Kidney epithelial cell (primary cell): ENCODE measurements at places on chromosomes 5 and 9.

DNA sequence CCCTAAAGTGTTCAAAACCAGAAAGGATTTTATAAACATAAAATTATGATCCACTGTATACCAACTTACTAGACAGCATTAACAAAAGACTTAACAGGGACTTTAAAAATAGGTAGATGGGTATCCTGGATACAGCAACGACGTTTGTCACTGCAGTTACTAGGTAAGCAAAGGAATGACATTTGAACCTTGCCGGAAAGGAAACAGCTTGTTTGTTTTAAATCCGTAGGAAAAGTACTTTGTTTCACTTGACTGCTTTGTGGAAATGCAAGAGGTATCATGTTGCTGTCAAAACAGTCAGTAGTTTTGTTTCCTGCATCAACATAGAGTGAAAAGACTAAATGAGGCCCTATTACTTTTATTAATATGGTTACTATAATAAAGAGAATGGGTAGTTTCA is 122.9 kb downstream of the CDC42SE2 start:
- peak; percentile 75 for DNase-seq

GRCh38 chr5:982377-983237 is 26.0 kb upstream of the NKD2 start:
- no peak for DNase-seq

DNA sequence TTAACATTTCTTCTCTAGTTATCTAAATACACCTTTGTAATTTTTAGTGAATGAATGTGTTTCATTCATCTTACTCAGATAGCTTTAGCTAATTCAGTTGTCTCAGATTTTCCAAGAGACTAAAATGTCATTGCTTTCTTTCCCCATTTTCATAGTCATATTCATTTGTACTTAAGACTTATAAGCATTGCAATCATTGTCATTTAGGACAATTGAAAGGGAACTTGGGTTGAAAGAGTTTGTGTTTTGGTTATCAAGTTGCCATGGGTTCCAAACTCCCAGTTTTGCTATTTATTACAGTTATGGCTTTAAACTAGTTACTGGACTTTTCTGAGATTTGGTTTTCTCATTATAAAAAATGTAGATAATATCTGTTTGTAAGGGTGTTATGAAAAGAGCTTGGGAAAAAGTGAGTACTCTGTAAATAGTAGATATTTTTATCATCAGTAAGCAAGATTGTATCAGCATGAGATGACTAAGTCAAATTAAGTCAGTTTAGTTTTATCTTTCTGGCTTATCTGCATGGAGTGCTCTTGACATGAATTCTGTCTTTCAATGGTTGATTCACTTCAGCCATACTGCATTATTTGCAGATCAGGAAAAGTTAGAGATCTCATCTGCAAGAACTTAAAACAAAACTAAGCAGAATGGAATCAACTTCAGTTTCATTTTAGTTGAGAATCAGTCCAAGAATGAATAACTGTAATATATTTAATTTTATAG is 107.5 kb downstream of the PBX3 start:
- DNase-seq = no peak

DNA sequence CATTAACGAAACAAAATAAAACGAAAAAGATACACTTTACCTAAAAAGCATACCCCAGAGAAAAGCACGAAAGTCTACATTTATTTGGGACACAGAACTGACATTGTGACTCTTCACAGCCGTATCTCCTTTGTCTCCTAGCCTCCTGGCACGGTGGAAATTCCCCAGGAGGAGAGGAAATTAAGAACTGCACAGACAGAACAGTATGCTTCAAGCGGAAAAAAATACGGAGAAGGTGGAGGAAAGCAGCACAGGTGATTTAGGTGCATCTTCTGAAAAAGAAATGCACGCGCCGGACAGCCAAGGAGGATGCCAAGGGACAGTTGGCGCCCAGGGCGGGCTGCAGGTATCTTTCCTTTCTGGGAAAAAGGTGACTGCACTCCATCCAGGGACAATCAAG is 32.0 kb downstream of the DDX31 start:
- DNase-seq = no peak

- no peak for DNase-seq
Measured at GRCh38 chr9:14051419-14051818, 262.5 kb downstream of the NFIB start.

- no peak for DNase-seq
Measured at GRCh38 chr5:128464596-128464995, 73.4 kb downstream of the FBN2 start.

DNA sequence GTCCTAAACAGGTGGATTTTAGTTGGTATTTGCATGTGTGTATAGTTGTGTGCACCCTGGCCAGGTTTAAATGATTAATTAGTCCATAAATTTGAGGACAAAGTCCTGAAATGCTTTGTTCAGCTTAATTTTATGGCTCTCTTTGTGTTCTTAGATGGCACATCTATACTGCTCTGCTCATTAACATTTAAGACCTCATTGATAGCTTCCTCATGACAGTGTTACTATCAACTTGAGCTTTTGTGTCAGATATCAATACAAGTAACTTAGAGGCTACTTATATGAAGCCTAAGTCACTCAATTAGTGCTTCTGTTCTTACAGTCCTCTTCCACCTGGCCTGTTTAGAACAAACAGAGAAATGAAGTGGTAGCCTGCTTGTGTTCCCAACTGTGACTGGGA is 240.9 kb downstream of the TRPM3 start:
- no peak for DNase-seq

DNA sequence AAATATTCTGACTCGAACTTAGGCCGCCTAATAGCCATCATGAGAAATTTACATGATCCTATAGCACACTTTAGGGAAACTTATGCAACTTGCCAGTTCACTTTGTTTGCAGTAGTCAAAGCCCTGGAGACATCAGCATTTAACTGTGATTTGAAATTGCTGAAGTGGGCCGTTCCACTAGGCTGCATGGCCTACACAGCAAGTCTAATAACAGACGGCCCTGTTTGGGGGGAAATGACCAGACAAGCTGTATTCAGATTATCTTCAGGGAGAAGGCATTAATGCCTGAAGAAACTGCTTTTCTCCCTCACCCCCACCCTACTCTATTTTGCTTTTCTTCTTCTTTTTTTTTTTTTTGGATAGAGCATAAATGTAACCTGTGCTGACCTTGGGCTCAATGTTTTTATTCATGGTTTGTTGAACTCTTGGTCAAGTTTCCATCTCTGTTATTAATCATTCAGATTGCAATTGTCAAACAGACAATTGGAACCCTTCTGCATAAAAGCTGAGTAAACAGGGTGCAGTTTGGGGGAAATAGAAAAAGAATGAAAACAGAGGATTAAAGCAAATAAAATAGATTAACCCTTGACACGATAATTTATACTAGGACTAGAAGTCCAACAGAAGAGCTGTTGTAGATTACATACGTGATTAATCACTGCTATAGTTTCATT is 1928.2 kb upstream of the WWC1 start:
- DNase-seq = no peak

DNA sequence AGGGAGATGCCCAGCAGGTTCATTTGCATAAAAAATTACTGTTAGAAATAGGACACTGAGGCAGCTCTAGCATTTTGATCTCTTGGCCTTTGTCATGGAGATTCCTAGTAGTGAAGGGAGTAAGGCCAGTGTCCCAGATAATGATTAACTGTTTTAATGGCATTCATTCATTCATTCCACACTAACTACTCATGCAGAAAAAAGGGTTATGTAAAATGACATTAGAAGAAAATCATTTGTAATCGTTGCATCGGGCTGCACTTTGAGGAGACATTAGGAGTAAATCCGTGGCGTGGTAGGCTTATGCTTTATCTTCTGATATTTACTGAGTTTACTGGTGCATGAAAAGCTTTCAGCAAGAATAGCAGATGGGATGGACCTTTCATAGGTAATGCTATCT is 82.6 kb upstream of the GRHPR start:
- DNase-seq = no peak

DNA sequence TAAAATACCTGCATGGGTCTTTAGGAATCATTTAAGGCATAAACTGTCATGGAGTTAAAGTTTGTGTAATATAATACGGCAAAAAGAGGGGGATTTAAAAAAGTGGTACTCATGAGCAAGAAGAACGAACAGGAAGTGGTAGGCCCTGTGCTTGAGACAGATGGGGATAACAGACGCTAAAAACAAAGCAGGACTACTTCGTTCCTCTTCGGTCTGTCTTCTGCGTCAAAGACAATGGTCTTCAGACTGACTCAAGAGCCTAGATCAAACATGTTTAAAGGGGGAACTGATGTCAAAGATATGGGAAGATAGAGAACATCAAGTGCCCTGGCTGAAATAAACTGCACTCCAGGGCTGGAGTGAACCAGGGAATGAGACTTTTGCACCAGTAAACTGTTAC is 59.8 kb upstream of the RFX3 start:
- no peak for DNase-seq

DNA sequence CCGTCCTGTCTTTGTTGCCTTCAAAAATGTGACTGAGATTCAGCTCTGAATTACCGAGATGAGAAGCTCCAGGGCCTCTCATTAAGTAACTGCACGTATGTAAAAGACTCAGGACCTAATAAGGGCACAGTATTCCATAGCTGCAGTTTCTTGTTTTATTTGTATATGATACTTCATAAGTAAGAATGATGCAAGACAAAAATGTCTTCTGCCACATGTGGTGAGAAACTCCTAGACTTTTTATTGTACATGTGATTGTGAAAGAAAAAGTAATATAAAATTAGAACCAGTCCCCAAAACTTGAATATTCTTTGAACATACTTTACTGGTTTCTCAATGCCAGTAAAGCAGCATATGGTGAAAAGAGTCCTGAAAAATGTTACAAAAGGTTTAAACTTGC is 110.1 kb upstream of the OTULINL start:
- no peak for DNase-seq

DNA sequence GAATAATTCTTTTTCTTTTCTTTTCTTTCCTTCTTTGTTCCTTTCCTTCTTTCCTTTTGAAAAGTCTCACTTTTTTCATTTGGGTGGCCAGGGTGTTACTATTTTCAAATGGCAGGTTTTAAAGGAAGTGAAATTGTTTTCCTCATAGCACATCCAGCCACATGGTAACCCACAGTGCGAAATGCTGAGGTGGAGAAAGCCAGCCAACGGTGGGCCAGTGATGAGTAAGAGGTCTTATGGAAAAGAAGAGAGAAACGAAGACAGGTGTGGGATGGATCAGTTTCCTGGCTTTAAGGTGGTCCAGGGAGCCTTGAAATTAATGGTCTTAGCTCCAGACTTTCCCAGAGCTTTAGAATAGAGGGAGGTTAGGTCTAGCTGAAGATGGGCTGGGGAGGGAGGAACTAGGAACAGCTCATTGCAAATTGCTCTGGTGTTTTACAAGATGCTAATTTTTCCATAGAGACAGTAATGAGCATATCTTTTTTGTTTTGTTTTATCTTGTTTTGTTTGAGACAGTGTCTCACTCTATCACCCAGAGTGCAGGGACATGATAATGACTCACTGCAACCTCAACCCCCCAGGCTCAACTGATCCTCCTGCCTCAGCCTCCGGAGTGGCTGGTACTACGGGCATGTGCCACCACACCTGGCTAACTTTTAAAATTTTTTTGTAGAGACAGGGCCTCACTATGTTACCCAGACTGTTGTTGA is 17.8 kb downstream of the ITK start:
- DNase-seq = no peak

DNA sequence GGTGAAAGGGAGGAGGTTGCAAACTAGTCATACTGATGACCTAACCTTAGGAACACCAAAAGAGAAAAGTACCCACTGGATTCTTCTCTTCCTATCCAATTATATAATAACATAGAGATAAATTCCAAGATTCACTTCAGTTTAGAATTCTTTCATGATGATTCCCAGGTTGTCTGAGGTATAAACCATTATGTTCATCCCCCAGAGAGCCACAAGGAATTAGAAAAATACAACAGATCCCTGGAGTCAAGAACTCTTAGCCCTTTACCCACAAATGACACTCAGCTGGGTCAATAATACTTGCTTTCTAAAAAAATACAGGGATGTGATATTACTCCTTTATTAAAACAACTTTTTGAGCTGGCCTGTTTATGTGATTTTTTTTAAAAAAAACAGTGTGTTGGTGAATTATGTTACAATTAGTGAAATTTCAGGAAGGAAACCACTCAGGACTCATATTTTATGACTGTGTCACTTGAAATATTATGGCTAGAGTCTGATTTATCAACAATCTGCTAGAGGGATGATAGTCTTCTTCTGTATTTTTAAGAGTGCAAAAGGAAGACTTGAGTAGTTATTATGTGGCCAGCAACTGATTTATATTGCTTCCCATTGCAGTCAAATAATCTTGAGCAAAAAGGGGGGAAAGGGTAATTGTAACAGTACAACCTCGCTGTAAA is 338.2 kb downstream of the NFIB start:
- DNase-seq = no peak

- DNase-seq = no peak
Measured at GRCh38 chr5:109080896-109081295, 328.9 kb downstream of the PJA2 start.

GRCh38 chr9:2043243-2043642 is 28.1 kb downstream of the SMARCA2 start:
- no peak for DNase-seq

DNA sequence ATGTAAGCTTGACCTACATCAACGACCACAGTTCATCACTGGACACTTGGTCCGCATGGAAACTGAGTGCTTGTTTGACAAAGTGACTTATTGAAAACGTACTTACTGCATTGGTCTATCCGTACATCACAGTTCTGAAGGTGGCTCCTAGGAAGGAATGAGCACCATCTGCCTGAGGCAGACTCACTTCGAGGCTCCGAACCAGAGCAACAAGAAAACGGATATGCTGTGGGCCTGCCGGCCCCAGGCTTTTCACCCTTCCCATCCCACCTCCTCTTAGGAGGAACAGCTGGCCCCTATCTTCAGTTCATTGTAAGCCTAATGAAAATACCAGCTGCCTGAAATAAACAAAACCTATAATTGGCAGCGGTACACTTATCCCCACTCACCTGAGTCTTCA is 67.2 kb upstream of the TSLP start:
- DNase-seq = no peak

GRCh38 chr9:130699047-130699446 is 5.5 kb downstream of the EXOSC2 start:
- no peak for DNase-seq

GRCh38 chr5:31551878-31552277 is 19.8 kb downstream of the C5orf22 start:
- no peak for DNase-seq

DNA sequence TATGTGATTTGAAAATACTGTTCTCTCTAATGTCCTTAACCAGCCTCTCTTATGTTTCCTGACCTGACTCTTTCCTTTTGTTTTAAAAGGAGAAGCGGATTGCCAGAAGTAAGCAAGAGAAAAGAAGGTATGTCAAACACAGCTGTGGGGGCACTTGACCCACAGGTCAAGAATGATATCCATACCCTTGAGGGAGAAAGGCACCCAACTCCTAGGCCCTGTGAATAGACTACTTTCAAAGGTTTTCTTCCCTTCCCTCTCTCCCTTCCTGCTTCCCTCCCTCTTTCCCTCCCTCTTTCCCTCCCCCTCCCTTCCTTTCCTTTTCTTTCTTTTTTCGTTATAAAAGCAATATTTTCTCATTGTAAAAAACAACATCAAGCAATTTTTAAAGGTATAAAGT is 306.8 kb downstream of the TRPM3 start:
- DNase-seq = no peak
